Ovary (tissue), 10 donors: ENCODE measurements at places on chromosomes 7 and 10. TPM values are rescaled to one million over a fixed set of nuclear protein-coding genes. Genes with fewer than 3 reads are reported as not detected.

DNA sequence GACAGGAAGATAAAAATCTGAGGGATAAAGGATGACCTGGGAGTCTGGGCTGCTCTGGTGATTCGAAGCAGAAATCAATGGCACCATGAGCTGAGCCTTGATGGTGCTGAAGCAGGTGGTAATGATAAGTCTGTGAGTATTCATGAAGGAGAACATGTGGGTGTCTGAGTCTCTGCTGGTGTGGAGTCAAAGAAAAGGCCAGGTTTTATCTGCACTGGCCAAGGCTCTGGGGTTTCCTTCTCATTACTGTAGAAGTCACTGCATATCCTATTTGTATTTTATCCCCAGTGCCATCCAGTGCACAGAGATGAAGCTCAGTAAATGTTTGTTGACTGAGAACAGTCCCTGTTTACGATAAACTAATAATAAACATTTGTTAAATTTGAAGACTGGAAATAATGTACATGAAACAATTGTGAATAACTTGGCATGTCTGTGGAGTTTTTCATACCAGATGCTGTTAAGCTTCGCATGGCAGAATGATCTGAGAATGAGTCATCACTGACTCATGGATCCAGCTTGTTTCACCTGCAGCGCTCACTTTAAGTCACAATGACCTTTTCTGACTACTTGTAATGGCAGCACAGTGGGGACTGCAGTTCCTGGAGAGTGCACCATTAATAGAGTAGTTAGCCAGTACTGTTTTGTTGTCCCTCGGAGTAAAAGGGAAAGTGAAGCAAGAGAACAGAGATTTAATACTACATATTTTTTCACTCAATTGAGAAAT is 538.5 kb downstream of the HTR7 start:
- H3K4me3 ChIP-seq, result no peak overlapping the region
- H3K27ac ChIP-seq, result no peak overlapping the region
- no peaks in the 10 kb centered on the region for H3K27me3 ChIP-seq

DNA sequence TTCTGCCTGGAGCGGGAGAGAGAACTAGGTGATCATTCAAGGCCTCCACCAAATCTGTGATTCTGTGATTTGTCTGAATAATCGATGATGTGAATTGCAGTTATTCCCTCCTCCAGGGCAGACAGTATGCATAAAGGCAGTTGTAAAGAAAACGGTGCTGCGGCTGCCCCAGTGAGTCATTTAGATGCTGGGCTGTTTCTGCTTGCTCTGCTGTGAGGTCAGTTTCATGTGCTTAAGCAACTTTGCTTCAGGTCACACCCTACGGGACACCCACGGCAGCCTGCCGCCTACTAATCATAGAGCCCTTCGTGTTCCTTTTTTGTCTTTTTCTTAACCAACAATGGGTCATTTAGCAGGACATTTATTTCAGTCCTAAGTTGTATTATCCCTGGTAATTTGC is 158.1 kb upstream of the PITRM1 start:
- no peaks in the 10 kb centered on the region for H3K27me3 ChIP-seq
- H3K27ac ChIP-seq, result no peak overlapping the region

DNA sequence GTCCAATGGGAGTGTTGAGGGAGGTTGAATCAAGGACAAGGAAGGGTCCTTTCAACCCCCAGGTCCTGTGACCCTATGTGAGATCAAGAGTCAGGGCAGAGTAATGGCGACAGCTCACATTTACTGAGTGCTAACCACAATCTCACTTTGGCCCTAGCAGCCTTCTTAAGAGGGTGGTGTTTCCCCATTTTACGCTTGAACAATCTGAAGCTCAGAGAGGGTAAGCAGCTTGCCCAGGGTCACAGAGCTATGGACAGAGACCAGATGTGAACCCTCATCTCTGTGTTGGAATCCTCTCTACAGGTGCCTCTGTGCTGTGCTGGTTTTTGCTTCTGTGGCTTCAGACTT is 102.0 kb downstream of the GRK5 start:
- H3K4me1 ChIP-seq, result peaks cover 14% of the 10 kb centered on the region
- no peak overlapping the region for H3K27ac ChIP-seq
- no peak for DNase-seq
- H3K4me3 ChIP-seq, result no peak overlapping the region

COL1A2 gene
- 497 TPM for total RNA-seq

- no peaks in the 10 kb centered on the region for H3K4me1 ChIP-seq
- H3K36me3 ChIP-seq, result no peaks in the 10 kb centered on the region
- H3K27ac ChIP-seq, result no peak overlapping the region
- DNase-seq, result peak; percentile 78
- H3K4me3 ChIP-seq, result no peak overlapping the region
These were observed 7.7 kb upstream of the OPN1SW start for GRCh38 chr7:128783143-128783861.

CALY gene
- total RNA-seq, result not detected

TRRAP gene
- total RNA-seq, result 26.0 TPM

DNA sequence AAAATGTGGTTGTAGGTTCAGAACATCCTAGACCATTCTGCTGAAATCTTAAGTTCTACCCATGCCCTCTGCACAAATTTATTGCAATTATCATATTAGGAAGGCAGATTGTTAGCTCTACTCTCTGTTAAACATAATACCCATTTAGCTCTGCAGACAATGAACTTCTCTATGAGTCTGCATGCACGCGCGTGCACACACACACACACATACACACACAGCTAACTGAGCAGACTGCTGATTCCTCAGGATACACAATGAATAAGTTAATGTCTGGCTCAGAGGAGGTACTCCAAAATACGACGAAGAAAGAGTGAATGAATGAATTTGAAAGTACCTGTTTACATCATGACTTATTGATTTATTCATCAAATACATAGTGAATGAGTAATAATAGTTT is 276.2 kb upstream of the SORCS1 start:
- no peak for DNase-seq
- no peaks in the 10 kb centered on the region for H3K36me3 ChIP-seq
- H3K4me3 ChIP-seq, result no peak overlapping the region
- no peaks in the 10 kb centered on the region for H3K4me1 ChIP-seq
- no peaks in the 10 kb centered on the region for H3K27me3 ChIP-seq
- no peak overlapping the region for H3K27ac ChIP-seq
